ENCODE measurements at places on chromosomes 1 and 21.

- no peak for DNase-seq
Measured at GRCh38 chr1:155196893-155197638, 10.6 kb downstream of the THBS3 start.

DNA sequence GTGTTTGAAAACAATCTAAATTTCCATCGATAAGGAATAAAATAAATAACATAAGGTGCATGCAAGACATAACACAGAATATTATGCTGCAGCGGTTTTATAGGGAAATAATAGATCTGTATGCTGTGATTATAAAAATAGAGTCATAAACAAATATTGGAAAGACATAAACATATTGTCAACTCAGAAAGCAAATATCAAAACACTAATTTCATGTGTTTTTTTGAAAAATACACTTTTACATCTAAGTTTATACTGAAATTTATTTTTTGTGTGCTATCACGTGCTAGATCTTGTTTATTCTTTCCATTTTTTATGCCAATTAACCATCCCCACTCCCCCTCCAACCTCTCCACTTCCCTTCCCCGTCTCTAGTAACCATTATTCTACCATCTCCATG lies 9.4 kb downstream of the OR6K3 start:
- DNase-seq = no peak

DNA sequence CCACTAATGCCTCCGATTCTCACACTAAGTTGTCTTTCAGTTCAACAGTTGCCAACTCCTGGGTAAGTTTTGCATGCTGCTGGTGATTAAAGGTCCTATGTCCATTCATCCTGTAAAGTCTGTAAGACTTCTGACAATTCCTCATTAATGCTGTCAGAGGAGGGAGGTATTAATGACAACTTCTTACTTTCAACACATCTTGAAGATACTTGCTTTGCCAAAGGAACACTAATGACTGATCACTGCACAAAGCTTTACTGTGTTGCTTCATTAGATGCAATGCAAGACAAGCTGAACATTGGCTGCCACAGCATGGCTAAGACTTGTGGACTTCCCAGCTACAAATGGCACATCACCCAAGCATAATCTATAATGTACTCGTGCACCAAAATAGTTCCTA lies 114.6 kb upstream of the PRDX6 start:
- no peak for DNase-seq

GRCh38 chr1:23997812-23998211 lies 17.7 kb upstream of the SRSF10 start:
- no peak for DNase-seq

GRCh38 chr1:64200064-64200463 lies 3.4 kb upstream of the UBE2U start:
- DNase-seq = no peak

DNA sequence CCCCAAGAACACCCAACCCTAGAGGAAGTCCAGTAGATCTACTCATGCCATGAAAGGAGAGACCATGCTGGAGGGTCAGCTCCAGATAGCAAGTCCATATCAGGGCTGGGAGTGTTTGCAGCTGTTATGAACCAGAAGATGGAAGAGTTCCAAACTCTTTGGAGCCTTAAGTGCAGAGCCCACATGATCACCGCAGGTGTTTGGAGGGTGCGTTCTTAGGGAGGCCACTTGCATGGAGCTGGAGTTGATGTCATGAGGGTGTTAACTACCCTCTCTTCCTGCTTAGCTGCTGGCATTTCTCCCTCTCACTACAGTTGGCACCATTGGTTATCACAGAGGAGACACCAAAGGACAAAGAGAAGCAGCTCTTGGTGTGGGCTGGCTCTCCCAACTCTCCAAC lies 616.9 kb downstream of the AJAP1 start:
- no peak for DNase-seq

DNA sequence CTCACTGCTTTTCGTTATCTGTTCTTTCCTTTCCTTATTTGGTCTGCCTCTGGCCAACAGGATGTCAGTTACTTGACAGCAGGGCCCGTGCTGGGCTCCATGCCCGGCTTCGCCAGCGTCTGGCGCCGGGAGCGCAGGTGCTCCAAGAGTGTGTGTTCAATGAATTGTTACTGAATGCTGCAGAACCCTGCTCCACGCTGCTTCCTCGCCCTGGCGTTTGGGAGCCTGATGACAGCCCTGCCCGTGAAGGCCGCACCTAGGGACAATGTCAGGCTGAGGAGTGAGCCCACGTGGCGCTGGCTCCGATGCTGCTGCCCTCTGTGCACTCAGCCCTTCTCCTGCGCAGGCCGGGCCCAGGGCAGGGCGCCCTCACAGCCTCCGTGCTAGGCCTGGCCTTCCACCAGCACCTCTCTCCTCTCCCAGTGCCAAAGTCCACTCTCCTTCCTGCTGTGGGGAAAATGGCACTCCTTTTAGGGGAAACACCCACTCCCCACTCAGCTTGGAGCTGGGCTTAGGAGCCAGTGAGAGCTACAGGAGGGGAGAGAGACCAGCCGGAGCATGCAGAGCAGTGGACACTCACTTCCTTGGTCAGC lies 51.4 kb downstream of the ACBD3 start:
- no peak for DNase-seq

DNA sequence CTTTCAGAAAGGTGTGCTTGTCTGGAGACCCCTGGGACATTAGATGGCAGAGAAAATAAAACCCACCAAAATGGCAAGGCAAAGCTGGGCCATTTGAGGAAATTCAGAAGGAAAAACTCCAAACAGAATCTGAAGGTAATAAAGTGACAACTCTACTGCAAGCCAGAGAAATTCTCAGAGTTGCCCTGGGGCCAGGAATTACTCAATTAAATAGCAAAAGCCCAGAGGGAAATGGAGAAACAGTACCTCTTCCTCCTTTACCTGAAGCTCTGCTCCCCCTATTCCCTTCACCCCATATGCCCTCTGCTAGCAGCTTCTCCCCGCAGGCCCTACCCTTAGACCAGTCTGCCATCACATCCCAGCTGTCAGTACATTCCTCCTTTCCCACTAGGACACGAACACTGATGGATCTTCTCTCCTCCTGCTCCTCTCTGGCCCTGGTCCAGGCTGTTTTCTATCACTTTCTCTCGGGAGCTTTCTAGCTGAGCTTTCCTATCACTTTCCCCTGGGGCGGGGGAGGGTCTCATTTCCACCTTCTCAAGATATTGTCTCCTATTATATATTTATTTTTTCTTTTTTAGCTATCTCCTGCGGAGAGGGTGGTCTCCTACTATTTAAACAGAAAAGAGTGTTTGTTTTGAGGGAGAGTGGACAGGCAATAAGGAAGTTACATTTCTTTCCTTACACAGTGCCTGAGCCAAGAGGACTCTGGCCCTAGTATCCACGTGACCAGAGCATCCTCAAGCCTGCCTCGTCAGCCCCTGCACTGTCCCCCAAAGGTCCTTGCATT lies 47.7 kb upstream of the RBM15 start:
- DNase-seq = no peak

DNA sequence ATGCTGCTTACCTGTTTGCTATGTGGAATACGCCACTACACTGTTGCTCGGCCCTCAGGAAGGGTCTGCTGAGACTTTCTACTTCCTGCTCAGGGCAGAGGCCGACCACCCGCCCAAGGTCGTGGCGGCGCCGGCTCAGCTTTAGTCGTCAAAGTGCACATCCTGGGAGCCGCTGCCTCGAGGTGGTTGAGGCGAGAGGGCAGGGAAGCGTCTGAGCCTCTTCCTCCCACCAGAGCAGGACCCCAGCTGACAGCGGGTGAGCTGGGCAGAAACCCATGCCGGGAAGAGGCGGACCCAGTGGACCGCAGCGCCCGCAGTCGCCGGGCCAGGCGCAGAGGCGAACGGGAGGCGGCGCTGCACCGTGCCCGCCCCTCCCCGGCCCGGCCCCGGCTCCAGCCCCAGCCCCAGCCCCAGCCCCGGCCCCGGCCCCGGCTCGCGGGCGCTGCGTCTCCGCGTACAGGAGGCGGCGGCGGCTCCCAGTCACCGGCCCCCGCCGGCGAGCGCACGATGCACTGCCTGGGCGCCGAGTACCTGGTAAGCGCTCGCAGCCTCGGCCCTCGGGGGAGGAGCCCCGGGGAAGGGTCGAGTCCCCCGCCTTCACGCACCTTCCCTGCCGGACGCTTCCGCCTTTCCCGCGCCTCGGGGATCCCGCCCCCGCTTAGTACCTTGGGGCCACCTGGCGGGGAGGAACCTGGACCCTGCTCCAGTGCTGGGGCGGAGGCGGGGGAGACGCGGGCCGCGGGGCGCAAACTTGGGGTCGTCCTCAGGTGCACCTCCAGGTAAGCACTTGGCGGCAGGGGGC lies at the start of gene SLC44A3:
TSS of gene SLC44A3 (plus strand) at position 413 of the 802 bp plus-strand sequence. CDS start at position 508, 95 bp downstream.
- no peak for DNase-seq

- DNase-seq = no peak
Measured at GRCh38 chr1:218659911-218660677, 315.0 kb downstream of the TGFB2 start.

DNA sequence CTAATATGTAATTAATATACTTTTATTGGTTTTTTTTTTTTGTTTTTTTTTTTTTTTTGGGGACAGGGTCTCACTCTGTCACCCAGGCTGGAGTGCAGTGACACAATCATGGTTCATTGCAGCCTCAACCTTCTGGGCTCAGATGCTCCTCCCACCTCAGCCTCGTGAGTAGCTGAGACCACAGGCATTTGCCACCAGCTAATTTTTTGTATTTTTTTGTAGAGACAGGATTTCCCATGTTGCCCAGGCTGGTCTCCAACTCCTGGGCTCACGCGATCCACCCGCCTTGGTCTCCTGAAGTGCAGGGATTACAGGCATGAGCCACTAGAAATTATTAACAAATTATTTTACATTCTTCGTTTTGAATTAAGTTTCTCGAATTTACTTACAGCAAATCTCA lies 16.8 kb upstream of the POGZ start:
- no peak for DNase-seq

- no peak for DNase-seq
Measured at GRCh38 chr1:93679546-93679945, 2.1 kb downstream of the BCAR3 start.

GRCh38 chr1:44326024-44326701 lies 28.9 kb downstream of the ERI3 start:
- DNase-seq = no peak

GRCh38 chr1:156481527-156481926 lies 19.0 kb downstream of the MEF2D start:
- DNase-seq = no peak

GRCh38 chr1:244792188-244792850 lies 43.1 kb upstream of the COX20 start:
- no peak for DNase-seq

DNA sequence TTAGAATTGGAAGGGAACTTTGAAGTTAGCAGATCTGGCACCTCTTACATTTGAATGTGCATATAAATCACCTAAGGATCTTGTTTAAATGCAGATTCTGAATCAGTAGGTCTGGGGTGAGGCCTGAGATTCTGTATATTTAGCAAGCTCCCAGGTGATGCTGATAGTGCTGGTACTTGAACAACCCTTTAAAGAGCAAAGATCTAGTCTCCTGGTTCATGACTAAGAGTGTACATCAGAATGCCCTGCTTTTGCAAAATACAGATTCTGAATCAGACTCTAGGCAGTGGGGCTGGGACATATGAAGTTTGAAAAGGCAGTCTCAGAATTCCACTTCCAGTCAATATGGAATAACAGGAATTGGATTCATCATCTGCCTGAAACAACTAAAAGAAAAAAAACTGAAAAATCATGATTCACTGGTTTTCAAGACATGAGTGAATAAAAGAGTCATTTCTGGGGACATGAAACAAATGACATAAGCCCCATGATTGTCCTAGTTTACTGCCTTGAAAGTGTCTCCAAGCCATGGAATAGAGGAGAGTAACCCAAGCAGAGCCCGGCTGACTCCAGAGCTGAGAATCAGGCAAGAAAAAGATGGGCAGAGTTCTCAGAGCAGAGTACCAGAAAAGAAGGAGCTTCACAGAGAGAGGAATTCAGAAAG lies 149.6 kb upstream of the SGIP1 start:
- DNase-seq = no peak

GRCh38 chr1:42385283-42385682 lies 4.7 kb downstream of the RIMKLA start:
- no peak for DNase-seq

DNA sequence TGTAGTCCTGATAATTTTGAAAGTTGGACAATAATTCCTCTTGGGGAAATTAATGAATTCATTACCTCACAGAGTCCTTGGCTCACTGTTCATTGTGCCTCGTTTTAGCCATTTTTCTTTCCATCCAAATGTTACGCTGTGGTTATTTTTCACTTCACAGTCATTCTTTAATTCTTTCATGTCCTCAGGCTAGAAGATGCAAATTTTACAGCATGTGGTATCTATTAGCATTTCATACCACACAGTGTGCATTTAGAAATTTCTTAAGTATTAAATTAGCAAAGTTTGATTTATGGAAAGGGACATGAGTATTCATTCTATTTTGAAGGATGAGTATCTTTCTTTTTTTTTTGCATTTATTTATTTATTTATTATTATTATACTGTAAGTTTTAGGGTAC lies 18.4 kb downstream of the OR2L3 start:
- DNase-seq = no peak

GRCh38 chr21:31905503-31906451 lies 33.0 kb downstream of the HUNK start:
- no peak for DNase-seq

DNA sequence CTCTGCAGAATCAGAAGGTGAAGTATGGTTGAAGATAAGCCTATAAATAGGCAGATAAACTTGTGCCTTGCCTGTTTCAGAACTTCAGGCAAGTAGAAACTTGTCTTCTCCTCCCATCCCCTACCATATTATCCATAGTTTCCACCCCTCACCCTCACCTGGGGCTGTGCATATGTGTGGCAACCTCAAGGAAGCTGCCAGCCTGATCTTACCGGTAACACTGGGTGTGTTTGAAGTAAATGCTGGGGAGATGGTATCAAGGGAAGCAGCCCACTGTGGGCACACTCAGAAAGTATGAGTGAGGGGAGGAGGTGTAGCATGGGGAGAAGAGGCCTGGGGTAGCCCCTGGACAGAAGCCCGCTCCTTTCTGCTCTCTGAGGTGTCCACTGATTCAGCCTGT lies 14.5 kb downstream of the VANGL2 start:
- no peak for DNase-seq

GRCh38 chr1:23246274-23246673 lies 29.0 kb upstream of the HTR1D start:
- no peak for DNase-seq

DNA sequence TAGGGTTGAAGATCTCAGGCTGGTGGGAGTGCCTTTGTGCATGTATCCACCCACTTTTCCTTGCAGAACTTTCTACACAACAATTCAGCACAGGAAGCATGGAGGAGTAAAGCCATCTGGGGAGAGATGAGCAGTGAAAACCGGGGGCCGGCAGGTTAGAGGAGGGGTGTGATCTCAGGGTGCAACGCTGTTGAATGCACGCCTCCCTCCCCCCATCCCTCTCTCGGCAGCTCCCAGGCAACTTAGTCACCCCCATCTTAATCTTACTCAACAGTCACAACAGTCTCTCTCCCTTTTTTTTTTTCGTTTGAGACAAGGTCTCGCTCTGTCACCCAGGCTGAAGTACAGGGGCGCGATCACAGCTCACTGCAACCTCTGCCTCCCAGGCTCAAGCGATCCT lies 16.6 kb upstream of the ABCG1 start:
- no peak for DNase-seq

DNA sequence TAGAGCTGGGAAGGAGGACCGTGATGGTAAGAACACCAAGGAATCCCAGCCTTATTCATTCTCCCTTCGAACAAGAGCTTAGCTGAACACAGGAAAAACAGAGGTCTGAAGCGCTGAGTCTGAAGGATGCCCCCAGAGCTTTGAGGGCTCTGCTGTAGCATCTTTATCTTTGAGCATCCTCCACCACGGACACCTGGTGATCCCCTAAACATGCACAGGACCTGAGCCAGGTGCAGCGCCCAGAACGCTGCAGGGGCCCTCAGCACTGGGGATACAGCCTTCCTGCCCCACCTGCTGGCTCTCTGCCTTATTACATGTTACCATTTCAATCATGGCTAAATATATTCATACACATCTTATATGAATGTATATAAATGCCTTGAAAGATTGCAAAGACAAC lies 7.7 kb upstream of the GPATCH4 start:
- DNase-seq = peak; percentile 46
